ENCODE measurements at places on chromosomes 3 and 15. TPM values are rescaled to one million over a fixed set of nuclear protein-coding genes. Genes with fewer than 3 reads are reported as not detected.
A peak's percentile ranks its signal among the peaks of the same experiment; 100 is the strongest.

DNA sequence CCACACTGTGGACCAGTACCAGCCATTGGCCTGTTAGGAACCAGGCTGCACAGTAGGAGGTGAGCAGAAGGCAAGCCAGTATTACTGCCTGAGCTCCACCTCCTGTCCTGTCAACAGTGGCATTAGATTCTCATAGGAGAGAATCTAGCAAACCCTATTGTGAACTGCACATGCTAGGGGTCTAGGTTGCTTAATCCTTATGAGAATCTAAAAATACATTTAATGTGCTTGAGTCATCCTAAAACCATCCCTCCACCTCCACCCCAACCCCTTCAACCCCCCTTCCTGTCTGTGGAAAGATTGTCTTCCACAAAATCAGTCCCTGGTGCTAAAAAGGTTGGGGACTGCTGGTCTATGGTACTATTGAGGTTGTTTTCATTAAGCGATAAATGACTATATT, 49.3 kb upstream of the KCNAB1 start:
- no peaks in the 10 kb centered on the region for H3K27me3 ChIP-seq
- DNase-seq: no peak
- no peak overlapping the region for H3K4me3 ChIP-seq

GRCh38 chr3:195812366-195812765, 637 bp upstream of the MUC4 start:
- H3K27me3 ChIP-seq: no peaks in the 10 kb centered on the region
- no peak overlapping the region for H3K27ac ChIP-seq
- no peak for DNase-seq
- no peaks in the 10 kb centered on the region for H3K36me3 ChIP-seq
- no peaks in the 10 kb centered on the region for H3K4me1 ChIP-seq
- no peak overlapping the region for H3K4me3 ChIP-seq

GRCh38 chr3:77045686-77046085, 5.8 kb downstream of the ROBO2 start:
- H3K27ac ChIP-seq: no peak overlapping the region
- no peak for DNase-seq
- no peak overlapping the region for H3K4me3 ChIP-seq
- H3K36me3 ChIP-seq: no peaks in the 10 kb centered on the region
- H3K27me3 ChIP-seq: no peaks in the 10 kb centered on the region

DNA sequence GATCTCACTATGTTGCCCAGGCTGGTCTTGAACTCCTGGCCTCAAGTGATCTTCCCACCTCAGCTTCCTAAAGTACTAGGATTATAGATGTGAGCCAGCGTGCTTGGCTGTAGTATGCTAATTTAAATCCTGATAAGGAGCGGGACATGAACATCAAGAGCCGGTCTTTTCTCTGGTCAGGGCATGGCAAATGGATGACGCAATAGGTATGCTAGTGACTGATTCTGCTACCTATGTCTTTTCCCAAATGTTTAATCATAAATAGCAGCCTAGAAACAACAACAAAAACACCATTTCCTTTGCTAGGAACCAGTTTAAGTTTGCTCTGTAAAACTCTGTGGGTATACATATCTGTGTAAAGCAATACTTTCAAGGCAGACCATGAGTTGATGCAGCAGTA, 64.7 kb downstream of the STARD9 start:
- no peak overlapping the region for H3K4me3 ChIP-seq
- no peaks in the 10 kb centered on the region for H3K4me1 ChIP-seq
- DNase-seq: no peak

DNA sequence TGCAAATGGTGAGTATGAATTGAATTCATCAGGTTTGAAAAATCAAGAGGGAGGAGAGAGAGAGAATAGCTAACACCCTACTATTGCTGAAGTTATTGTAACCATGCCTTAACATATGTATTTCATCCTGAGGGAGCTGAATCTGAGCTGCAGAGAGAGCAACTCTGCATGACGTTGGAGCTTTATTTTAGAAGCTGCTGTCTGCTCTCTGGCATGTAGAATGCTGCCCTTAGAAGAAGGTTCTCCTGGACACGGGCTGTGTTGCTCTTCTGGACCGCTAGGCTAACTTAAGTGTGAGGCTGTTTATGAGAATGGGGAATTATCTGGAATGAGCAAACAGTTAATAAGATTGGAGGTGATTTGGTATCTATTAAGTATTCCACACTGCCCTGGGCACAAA, 814.6 kb downstream of the AGBL1 start:
- no peak overlapping the region for H3K27ac ChIP-seq
- no peak for DNase-seq
- H3K36me3 ChIP-seq: no peaks in the 10 kb centered on the region
- no peaks in the 10 kb centered on the region for H3K27me3 ChIP-seq
- H3K4me1 ChIP-seq: no peaks in the 10 kb centered on the region

- no peaks in the 10 kb centered on the region for H3K36me3 ChIP-seq
- H3K27me3 ChIP-seq: no peaks in the 10 kb centered on the region
- no peak for DNase-seq
- no peaks in the 10 kb centered on the region for H3K4me1 ChIP-seq
These were observed 492.4 kb upstream of the FRG2C start for GRCh38 chr3:75171630-75172230.

- no peaks in the 10 kb centered on the region for H3K36me3 ChIP-seq
- no peak overlapping the region for H3K4me3 ChIP-seq
- no peak overlapping the region for H3K27ac ChIP-seq
These were observed 3.5 kb downstream of the GABRA5 start for GRCh38 chr15:26870346-26870745.

- DNase-seq: no peak
- H3K27ac ChIP-seq: no peak overlapping the region
- H3K27me3 ChIP-seq: no peaks in the 10 kb centered on the region
- no peak overlapping the region for H3K4me3 ChIP-seq
- no peaks in the 10 kb centered on the region for H3K36me3 ChIP-seq
- no peaks in the 10 kb centered on the region for H3K4me1 ChIP-seq
These were observed 18.4 kb downstream of the ILDR1 start for GRCh38 chr3:122003606-122004005.

GRCh38 chr3:151276038-151276686, 2.2 kb downstream of the P2RY14 start:
- H3K4me3 ChIP-seq: no peak overlapping the region
- no peak overlapping the region for H3K27ac ChIP-seq
- no peaks in the 10 kb centered on the region for H3K27me3 ChIP-seq

DNA sequence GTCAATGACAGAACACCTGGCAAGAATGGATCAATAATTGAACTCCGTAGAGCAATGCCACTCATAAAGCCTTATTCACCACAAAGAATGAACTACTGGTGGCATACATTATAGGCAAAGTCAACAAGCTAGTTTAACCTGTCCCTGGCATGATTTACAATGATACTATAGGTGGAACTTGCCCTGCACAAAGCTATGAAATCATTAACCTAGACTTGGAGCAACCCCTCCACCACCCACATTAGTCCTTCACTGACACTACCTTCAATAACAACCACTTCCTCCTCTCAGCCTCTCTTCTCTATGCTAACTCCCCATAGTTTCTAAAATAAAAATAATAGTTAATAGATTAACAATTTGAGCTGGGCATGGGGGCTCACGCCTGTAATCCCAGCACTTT, 54.4 kb downstream of the ACAP2 start:
- DNase-seq: no peak
- H3K4me1 ChIP-seq: peaks cover 7% of the 10 kb centered on the region
- no peak overlapping the region for H3K4me3 ChIP-seq
- peaks cover 7% of the 10 kb centered on the region for H3K36me3 ChIP-seq

DNA sequence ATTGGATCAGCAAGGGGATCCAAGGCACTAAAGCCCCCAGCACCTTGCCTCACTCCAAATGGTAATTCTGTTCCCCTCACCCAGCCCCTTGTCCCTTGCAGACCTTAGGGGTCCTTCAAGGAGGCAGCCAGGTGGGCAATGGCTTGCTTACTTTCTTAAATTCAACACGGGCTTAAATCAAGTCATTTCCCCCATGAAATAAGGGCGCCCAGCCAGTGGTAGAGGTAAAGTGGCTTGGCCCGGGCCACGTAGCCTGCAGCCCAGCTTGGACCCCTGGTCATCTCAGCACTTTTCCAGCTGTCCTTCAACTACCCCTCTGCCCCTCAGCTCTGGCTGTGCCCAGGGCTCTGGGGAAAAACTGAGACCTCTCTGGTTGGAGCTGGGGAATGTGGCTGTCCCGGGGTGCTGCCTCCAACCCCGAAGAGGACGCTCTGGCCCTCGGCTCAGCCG, 1.2 kb downstream of the PSTPIP1 start:
- peaks cover 6% of the 10 kb centered on the region for H3K36me3 ChIP-seq
- peaks cover 70% of the 10 kb centered on the region for H3K4me1 ChIP-seq
- H3K27me3 ChIP-seq: no peaks in the 10 kb centered on the region
- DNase-seq: no peak

DNA sequence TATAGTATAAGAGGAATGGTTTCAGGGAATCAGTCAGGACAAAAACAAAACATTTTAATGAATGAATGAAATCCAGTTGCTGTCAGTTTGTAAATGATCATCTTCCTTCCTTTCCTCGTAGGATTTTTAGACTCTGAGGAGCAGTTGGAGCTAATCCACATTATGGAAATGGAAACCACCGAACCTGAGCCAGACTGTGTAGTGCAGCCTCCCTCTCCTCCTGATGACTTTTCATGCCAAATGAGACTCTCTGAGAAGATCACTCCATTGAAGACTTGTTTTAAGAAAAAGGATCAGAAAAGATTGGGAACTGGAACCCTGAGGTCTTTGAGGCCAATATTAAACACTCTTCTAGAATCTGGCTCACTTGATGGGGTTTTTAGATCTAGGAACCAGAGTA, 3.1 kb downstream of the TIPARP start:
- no peak for DNase-seq
- H3K4me3 ChIP-seq: peak overlapping the region; percentile 10
- peaks cover 22% of the 10 kb centered on the region for H3K36me3 ChIP-seq
- H3K4me1 ChIP-seq: peaks cover 66% of the 10 kb centered on the region
- H3K27ac ChIP-seq: no peak overlapping the region
- H3K27me3 ChIP-seq: no peaks in the 10 kb centered on the region

DNA sequence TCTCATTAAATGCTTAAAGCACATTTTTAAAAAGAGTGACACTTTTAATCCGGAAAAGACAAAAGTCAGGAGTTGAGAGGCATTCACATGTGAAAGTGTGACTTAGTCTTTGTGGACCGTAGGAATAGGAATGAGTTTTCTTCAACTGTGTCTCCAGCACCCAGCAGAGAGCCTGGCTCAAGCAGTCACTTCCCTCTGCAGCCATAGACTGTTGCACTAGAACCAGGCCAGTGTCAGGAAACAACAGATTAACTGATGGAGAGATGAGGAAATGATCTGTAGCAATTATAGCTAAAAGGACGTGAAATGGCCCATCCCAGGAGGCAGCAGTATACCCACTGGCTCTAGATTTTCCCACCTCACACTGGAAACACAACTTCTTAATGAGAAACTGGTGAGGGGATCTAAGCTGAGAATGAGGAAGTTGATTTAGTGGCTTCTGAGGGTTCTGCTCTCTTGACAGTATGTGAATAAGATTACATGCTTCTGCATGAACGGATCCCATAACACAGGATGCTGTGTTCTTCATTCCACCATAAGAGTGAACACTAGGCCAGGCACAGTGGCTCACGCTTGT, 19.8 kb downstream of the CFAP92 start:
- no peak overlapping the region for H3K27ac ChIP-seq
- H3K27me3 ChIP-seq: no peaks in the 10 kb centered on the region
- H3K36me3 ChIP-seq: no peaks in the 10 kb centered on the region
- no peak for DNase-seq
- no peak overlapping the region for H3K4me3 ChIP-seq
- H3K4me1 ChIP-seq: no peaks in the 10 kb centered on the region

DNA sequence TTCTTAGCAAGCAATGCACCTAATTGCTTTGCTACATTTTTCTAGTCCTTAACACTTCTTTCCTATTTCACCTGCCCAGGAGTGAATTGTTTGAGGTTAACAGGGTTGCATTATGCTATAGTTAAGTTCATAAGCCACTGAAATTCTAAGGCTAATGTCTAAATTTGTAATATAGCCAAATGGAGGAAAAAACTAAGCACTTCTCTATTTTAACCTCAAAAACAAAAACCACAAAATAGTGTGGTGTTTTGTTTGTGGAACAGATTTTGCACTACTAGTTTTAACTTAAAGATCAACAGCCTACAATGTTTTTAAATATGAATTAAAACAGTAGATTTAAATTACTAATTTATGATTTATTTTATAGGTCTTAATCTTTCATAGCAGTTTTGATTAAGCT, 5.5 kb downstream of the ATOSA start:
- DNase-seq: no peak
- H3K27me3 ChIP-seq: no peaks in the 10 kb centered on the region
- H3K4me3 ChIP-seq: no peak overlapping the region
- H3K36me3 ChIP-seq: peaks cover 18% of the 10 kb centered on the region
- no peak overlapping the region for H3K27ac ChIP-seq

GRCh38 chr3:114691871-114692270, 398.0 kb downstream of the TIGIT start:
- H3K36me3 ChIP-seq: no peaks in the 10 kb centered on the region
- no peak overlapping the region for H3K4me3 ChIP-seq
- no peaks in the 10 kb centered on the region for H3K27me3 ChIP-seq
- no peak for DNase-seq
- no peaks in the 10 kb centered on the region for H3K4me1 ChIP-seq

GRCh38 chr3:72481542-72481941, 366.7 kb downstream of the SHQ1 start:
- no peak overlapping the region for H3K27ac ChIP-seq
- H3K27me3 ChIP-seq: no peaks in the 10 kb centered on the region
- DNase-seq: no peak
- no peaks in the 10 kb centered on the region for H3K36me3 ChIP-seq
- no peak overlapping the region for H3K4me3 ChIP-seq

The ZNF860 gene
- polyA plus RNA-seq: not detected

The TEX264 gene
- polyA plus RNA-seq: 110 TPM

The MEX3B gene
- not detected for polyA plus RNA-seq

The SLC22A14 gene
- polyA plus RNA-seq: not detected

The DLL4 gene
- not detected for polyA plus RNA-seq

All from CD8-positive, alpha-beta memory T cell (primary cell).